ENCODE measurements at places on chromosomes 4 and X.

DNA sequence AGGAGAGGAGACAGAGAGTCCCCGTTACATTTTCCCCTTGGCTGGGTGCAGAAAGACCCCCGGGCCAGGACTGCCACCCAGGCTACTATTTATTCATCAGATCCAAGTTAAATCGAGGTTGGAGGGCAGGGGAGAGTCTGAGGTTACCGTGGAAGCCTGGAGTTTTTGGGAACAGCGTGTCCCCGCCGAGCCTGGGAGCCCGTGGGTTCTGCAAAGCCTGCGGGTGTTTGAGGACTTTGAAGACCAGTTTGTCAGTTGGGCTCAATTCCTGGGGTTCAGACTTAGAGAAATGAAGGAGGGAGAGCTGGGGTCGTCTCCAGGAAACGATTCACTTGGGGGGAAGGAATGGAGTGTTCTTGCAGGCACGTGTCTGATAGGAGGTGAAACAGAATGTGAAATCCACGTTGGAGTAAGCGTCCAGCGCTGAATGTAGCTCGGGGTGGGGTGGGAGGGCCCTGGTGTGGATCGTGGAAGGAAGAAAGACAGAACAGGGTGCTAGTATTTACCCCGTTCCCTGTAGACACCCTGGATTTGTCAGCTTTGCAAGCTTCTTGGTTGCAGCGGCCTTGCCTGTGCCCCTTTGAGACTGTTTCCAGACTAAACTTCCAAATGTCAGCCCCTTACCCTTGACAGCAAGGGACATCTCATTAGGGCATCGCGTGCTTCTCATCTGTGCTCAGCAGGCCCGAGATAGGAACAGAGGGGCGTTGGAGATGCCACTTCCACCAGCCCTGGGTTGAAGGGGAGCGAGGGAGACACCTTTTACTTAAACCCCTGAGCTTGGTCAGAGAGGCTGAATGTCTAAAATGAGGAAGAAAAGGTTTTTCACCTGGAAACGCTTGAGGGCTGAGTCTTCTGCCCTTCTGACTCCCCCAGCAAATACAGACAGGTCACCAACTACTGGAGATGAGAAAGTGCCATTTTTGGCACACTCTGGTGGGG lies 2.7 kb downstream of the SHOX start:
- DNase-seq: no peak

DNA sequence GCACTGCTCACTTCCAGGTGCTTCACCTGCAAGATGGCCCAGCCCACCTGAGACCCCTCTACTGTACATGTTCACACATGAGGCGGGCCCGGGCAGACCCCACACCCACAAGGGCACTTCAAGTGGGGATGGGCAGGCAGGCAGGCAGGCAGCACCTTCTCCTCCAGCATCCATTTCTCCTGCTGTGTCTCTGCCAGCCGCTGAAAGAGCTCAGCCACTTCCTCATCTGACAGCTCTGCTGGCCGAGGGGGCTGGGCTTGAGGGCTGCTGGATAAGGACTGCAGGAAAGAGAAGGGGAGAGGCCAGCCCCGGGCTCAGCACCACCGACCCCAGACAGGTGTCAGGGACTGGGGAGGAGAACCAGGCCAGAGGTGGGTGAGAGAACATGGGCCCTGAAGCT lies 4.4 kb upstream of the KCND1 start:
- no peak for DNase-seq

DNA sequence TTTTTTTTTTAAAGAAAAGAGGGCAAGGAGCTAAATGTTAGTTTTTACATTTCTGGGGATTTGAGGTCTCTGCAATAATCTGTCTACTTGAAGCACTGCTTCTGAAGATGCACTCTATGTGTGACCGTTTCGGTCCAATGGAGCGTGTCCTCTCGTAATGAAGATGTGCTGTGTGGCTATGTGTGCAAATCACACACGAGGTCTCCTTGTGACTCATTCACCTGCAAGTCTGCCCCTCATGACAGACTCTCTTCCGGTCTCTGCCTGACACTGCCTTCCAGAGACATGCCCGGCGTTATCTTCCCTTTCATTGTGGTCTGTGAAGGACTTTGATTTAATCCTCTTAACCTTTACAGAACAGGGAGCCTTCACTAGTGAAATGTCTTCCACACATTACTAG lies 84.3 kb downstream of the TRAM1L1 start:
- no peak for DNase-seq

GRCh38 chr4:41256740-41257256 lies at the start of gene UCHL1:
TSS of gene UCHL1 (plus strand) at chr4:41256928. CDS start at chr4:41256977, 49 bp downstream.
- DNase-seq: no peak

DNA sequence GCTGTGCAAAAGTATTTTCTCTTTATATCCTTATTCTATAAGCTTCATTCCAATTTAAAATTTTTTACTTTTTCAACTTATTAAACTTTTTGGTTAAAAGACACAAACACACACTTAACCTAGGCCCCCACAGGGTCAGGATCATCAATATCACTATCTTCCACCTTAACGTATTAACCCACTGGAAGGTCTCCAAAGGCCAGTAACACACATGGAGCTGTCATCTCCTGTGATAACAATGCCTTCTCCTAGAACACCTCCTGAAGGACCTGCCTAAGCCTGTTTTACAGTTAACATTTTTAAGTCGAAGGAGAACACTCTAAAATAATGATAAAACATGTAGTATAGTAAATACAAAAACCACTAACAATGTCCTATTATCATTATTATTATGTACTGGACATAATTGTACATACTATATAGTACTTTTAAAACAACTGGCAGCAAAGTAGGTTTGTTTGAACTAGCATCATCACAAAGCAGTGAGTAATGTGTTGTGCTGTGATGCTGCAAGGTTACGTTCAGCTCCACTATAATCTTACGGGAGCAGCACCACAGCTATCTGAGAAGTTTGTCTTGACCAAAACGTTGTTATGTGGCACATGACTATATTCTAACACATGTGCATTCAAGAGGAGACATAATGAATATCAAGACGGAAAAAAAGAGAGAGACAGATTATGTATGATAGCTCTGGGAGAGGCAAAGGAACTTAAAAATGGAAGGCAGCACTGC lies 33.7 kb downstream of the DHX15 start:
- DNase-seq: no peak

- DNase-seq: peak; percentile 42
Measured at GRCh38 chr4:16264798-16265197, 38.5 kb upstream of the TAPT1 start.

GRCh38 chrX:67094061-67094460 lies 449.8 kb upstream of the AR start:
- DNase-seq: no peak

GRCh38 chr4:8819019-8819418 lies 52.6 kb downstream of the HMX1 start:
- no peak for DNase-seq

GRCh38 chrX:16612257-16612897 lies 37.6 kb upstream of the S100G start:
- DNase-seq: no peak

DNA sequence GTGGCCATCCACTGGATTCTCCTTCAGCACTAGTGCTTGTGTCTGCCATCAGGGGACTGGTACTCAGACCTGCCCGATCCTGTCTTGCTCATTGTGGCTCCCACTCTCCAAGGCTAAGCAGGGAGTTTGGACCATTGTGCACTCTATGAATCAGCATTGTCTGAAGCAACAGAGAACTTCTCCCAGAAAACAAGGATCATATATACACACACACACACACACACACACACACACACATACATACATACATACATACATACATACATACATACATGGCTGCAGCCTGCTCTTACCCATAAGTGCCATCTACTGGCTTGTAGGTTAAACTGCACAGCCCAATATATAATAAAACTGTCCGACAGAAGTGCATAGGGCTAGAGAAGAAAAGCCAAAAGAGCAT lies 345.3 kb upstream of the LCORL start:
- DNase-seq: no peak

GRCh38 chrX:155877288-155877687 lies 3.9 kb upstream of the VAMP7 start:
- DNase-seq: no peak

DNA sequence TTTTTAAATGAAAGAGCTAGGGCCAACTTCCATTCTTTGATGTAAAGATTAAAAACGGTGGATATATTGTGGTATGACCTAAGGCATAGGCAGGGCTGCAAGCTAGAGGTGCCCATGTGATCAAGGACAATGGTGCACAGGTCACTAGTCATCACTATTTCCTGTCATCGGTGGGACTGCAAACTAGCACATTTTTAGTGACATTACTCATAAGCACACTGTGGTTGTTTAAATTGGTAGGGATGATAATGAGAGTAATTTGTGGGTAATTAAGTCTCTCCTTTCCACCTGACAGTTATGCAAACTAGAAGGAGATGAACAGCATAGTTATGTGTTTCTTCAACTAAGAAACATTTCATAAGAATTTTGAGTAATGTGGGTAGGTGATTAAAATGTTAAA lies 85.4 kb downstream of the GPRIN3 start:
- DNase-seq: no peak

DNA sequence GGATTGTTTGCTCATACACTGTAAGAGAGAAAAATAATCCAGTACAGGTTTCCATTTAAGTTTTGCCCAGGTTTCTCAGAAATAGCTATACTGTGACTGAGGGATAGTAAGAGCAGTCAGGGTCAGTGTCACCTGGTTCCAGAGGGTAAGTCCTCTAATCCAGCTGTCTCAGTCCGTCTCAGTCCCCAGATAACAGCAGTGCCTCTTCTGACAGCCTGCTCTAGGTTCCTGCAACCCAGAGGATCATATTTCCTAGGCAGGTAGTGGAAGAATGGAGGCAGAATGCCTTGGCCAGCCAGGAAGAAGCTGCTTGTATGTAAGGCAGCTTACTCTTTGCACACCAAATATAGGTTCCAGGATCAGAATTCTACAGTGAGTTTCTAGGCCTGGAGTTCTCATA lies 22.6 kb upstream of the GNRHR start:
- no peak for DNase-seq

DNA sequence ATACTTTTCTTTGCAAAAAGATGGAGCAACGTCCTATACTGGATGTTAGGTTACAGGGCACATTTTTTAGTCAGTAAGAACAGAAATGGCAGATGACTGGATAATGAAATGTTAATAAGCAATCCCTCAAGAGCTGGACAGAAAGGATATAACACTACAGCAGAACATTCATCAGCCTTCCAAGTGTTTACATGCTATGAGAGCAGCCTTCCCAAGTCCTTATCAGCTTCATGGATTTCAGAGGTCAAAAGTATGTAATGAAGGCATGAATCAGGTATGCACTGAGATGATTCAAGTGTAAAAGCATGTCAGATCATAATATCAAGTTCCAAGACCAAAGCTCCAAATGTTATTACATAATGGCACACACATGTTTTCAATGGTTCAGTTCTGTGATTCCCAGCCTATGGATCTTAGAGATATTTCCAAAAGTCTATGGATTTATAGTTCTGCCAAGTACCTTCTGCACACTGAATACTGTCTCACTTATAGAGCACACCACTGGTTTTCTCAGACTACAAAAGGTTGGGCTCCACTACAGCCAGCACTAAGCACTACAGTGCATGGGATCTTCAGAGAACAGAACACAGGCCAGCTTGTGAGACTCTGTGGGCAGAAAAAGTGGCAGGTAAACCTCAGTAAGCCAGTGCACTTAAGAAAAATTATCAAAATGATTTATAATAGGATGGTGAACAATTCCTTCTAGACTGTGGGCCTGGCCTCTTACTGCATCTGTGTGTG lies 49.2 kb downstream of the GPC4 start:
- DNase-seq: no peak

DNA sequence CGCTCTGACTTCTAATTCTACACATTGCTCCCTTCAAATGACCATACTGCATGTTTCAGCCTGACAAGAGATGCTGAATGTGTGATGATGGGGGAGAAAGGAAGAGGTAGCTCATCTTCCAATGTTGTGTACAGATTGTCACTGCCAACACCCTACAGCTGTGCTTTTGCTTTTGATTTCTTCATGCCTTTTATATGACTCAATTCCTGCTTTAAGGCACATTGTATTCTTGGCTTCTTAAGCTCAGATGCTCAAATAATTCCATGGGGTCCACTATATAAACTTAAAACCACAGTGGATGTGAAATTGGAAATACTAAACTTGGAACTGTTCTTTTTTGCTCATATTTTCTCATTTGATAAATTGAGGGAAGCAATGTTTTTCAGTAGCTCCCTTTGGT lies 183.2 kb upstream of the WDFY3 start:
- no peak for DNase-seq

- DNase-seq: no peak
Measured at GRCh38 chr4:106898621-106899230, 137.4 kb downstream of the DKK2 start.

GRCh38 chrX:35680940-35681346 lies 117.2 kb upstream of the MAGEB16 start:
- DNase-seq: no peak

DNA sequence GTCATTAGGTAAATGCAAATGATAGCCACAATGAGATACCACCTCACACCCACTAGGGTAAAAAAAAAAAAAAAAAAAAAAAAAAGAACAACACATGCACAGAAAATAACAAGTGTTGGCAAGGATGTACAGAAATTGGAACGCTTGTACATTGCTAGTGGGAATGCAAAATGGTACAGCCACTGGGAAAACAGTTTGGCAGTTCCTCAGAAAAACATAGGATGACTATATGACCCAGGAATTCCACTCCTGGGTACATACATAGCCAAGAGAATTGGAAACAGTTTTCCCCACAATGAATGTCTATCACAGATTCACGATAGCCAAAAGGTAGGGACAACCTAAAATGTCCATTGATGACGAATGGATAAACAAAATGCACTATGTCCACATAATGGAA lies 161.3 kb upstream of the MAMLD1 start:
- DNase-seq: no peak

DNA sequence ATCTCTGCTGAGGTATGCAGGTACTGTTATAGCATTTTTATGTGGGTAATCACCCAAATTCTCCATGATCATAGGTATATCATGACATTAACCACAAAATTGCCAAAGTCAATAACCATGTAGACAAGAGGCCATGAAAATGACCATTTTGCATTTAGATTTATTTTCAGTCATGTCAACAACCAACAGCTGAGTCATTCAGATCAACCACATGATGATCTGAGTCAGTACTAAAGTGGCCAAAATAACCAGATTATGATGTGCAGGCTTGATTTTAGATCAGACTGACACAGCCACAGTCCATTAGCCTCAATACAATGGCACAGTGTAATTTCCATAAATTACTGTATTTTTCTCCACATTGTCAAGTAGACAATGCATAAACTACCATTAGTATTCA lies 240.5 kb downstream of the GRIA3 start:
- DNase-seq: no peak

DNA sequence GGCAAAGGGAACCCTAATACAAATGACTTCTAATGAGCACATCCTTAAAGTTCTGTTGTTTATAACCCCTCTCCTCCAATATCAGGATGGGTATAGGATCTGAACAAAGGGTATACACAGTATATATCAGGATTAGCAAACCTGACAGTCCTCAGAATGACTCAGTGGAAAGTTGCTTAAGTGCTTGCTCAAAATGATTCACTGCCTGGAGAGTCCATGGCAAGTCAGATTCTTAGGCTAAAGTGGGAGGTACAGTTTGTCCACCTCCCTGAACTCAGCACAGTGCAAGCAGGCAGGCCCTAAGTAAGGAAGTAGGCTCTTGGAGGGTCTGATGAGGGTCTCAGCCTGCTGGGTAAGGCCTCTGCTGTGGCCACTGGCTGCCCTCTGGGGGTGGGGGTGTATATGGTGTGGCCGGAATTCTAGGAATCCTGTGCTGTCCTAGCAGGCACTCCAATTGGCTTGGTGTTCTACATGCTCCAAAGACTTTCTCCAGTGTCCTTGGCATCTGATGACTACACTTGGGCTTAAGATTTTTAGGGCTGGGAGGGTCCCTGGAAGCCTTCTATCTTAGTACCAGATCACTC lies 54.3 kb downstream of the CHRDL1 start:
- DNase-seq: no peak

Data from GF-D8 (cell line).